D721Med (cell line): ENCODE measurements at places on chromosomes 7 and 10.

GRCh38 chr7:22826593-22826992 lies 3.9 kb upstream of the TOMM7 start:
- no peak for DNase-seq

DNA sequence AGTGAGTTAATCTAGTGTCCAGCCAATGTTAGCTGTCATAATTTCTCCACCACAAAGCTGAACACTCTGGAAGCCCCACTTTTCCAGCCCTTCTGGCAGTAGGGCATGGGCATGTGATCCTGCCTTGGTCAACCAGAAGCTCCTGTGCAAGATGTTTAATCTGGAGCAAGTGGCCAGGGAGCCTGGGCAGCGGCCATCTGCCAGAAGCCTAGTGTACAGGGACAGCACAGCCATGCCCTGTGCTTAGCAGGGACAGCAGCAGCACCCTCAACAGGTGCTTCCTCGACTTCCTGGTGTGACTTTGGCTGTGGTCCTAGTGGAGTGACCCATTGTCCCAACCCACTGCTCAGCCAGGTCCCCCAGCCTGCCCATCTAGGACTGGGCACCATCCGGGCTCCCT lies 10.3 kb downstream of the RBP3 start:
- DNase-seq = no peak

DNA sequence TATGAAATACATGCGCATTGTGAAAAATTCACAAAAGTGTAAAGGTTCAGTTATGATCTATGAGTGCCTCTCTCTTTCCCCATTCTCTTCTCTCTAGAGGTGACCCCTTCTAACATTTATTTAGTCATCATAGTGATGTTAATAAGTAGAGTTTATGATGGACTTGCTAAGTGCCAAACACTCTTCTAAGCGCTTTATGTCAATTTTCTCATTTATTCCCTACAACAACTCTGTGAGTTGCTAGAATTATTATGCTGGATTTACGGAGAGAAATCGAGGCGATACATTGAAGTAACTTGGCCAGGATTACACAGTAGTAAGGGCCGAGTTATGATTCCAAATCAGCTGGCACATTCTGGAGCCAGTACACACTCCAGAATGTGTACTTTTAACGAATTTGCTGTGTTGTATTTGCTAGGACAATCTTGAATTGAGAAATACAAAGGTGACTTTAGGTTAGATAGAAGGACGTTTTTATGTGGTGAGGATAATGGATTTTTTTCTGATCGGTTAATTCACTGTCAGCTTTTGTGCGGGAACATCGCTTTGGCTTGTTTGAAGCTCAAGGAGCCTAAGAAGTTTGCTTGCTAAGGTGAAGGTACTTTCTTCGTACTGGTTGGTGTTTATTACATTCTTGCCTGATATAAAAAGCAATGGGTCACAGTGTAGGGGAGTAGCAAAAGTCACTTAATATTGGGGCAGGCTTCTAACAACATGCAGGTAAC lies 1.4 kb downstream of the ATRNL1 start:
- no peak for DNase-seq

DNA sequence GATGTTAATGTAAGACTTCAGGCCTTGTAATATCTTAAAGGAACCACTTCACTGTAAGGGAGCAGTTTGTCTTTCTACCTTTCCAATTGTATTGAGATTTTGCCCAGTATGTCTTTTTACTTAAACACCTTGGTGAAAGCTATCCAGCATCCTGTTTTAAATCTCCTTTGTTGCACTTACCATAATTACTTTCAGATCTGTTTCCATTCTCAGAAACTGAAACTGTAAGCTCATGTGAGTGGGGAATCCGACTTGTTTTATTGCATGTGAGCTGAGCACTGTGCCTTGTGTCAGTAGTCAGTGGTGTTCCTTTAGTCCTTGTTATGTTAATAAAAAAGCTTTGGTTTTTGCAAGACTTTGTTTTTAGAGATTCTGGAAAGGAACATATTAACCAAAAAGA lies 42.2 kb downstream of the BMPR1A start:
- DNase-seq = no peak

DNA sequence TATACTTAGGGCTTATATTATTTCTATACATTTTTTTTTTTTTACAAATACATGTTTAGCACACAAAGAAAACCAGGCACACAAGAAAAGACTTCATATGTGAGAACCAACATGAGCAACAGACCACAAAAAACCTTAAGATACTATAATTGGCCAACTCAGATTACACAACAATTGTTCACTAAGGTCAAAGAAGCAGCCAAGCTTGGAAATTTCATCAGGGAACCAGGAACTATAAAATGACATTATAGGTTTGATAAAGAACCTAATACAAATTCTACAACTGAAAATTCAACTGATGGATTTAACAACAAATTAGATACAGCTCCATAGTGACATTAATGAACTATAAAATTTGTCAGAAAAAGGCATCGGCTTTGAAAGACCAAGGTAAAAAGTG lies 4.4 kb upstream of the LUC7L2 start:
- DNase-seq = no peak

DNA sequence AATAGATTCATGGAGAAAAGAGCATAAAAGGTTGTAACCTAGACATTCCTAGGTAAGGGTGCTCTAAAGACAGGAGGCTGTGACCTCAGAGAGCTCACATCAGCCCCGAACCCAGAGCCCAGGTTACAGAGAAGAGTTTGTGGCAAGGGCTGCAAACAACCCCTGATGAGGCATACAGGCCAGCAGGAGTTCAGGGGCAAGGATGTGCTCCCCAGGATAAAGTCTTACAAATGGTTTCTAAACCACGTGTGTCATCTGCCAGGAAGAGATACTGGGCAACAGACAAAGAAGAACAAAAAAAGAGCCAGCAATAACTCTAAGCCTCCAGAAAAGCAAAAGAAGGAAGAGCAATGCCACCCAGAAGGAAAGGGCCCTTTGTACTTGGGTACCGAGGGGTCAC lies 27.7 kb downstream of the NCAPG2 start:
- no peak for DNase-seq

- peak; percentile 36 for DNase-seq
Observed at GRCh38 chr10:93357680-93358079, 124.5 kb downstream of the MYOF start.

GRCh38 chr10:369684-370448 lies 234.6 kb downstream of the ZMYND11 start:
- no peak for DNase-seq

- no peak for DNase-seq
Observed at GRCh38 chr10:83990126-83990525, 149.2 kb upstream of the GHITM start.

GRCh38 chr7:31767686-31768358 lies 80.8 kb downstream of the PPP1R17 start:
- no peak for DNase-seq

DNA sequence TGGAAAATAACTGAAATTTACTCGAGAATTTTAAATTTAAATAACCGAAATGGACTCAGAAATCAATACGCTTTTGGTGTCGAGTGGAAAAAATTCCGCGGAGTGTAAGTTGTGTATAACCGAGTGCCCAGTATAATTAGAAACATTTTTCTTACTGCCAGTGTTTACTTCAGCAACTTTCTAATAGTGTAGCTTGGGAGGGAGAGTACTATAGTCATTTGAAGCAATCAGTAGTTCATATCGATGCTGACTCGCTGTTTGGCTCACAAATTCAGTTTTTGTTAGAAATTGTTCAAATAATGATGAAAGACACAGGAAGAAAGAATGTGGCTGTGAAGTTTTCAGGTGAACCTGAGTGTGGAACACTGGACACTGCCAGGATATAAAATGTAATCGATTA lies 658.6 kb upstream of the FOXK1 start:
- no peak for DNase-seq

GRCh38 chr10:128161031-128161430 lies 34.8 kb upstream of the MKI67 start:
- no peak for DNase-seq

- DNase-seq = no peak
Observed at GRCh38 chr10:133526957-133527588, at the start of gene CYP2E1. TSS of gene CYP2E1 (plus strand) at chr10:133527363. CDS start at chr10:133527396, 33 bp downstream.

DNA sequence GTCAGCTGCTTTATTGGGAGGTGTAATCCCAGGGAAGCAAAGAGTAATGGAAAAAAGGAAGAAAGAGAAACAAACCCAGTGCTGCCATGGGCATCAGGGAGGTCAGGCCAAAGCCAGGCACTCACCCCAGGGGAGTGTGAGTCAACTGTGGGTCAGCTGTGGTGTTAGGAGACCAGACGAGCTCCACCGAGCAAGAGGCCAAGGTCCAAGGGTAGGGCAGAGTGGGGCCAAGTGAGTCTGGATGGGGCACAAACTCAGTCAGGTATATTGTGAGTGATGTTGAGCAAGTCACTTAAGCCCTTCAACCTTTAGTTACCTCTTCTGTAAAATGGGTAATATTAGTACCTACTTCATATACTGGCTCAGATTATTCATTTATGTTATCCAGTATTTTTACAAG lies 30.4 kb upstream of the CDK13 start:
- no peak for DNase-seq

GRCh38 chr7:77837966-77838365 lies 39.4 kb downstream of the PHTF2 start:
- no peak for DNase-seq

DNA sequence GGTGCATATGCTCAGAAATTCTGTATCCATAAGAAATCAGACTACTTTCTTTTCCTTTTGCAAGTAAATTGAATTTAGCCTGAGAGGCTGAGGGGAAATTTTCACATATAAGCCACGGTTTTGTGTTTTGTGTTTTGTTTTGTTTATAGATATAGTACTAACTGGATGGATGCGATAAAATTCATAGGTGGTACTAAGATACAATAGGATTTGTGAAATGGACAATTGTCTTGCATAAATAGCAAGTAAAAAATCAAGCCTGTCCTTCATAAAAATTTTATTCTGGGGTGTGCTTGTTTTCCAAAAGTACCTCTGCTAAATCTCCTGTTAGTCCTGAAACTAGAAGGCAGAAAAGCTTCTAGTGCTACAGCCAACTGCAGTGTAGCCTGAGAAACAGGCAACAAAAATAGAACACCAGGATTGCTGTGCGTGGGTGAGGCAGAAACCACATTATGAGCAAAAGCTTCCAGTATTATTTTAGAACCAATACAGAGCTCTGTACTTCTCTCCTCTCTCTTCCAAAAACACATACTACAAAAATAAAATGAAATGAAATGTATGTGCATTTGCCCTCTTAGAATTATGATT lies 634 bp upstream of the HDAC9 start:
- DNase-seq = no peak

DNA sequence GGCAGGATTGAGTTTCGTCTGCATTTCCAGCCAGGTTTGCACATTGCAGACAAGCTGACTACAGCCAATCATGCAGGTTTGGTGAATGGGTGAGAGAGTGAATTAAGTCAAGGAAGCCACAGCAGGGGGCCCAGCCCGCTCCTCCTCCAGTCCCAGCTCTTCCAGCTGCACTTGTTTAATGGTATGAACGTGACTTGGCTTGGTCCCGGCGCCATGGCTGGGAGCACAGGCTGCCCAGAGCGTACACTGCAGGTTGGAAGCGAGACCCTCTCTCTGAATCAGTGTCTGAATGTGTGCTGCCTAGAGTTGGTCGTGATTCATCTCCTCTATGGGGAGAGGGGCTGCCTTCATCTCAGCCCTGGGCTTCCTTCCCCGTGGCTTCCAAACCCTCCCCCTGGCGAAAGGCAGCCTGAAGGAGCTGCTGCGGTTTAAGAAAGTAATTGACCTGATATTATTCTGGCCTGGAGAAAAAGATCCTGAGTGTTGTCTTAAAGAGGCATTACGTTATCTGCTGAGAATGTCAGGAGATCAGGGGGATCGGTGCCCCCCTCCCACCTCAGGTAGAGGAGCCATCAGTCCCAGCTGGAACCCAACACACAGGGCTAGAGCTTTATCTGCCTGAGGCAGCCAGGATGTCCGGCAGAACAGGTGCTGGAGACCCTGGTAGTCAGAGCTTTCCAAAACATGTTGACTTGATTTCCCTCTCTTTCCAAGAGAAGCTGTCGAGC lies 132.1 kb downstream of the COL26A1 start:
- DNase-seq = peak; percentile 3

DNA sequence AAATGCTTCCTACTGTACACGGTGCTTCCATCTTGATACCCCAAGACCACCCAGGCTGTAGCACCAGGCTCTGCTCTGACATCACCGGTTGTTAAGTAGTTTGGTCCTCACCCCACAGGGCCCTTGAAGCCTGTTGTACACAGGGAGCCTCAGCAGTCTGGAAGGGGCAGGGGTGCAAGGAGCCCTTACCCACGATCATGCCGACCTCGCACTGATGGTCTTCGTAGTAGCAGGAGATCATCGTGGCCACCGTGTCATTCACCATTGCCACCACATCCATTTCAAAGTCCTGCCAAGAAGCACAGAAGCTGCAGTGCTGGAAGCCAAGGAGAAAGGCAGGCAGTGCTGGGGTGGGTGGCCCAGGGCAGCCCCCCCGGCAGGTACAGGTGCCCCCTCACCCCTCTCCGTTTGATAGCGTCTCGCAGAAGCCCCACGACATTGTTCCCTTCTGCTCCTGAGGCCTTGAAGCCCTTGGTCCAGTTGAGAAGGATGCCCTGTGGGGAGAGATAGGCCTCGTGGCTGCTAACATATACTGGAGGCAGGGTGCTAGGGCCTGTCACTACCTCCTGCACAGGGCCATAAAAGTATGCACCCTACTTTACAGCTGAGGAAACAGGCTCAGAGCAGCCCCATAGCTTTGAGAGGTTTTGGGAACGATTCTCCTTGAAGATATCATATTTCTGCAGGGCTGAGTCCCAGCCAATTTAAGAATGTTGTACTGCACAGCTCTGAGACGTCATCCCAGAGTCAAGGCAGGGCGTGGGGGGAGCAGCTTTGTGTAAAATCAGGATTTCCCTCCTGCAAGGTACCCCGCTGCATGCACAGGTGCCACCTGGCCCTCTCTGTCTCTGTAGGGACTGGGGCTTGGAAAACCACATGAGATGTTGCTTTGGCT lies 8.7 kb upstream of the MYL7 start:
- no peak for DNase-seq

DNA sequence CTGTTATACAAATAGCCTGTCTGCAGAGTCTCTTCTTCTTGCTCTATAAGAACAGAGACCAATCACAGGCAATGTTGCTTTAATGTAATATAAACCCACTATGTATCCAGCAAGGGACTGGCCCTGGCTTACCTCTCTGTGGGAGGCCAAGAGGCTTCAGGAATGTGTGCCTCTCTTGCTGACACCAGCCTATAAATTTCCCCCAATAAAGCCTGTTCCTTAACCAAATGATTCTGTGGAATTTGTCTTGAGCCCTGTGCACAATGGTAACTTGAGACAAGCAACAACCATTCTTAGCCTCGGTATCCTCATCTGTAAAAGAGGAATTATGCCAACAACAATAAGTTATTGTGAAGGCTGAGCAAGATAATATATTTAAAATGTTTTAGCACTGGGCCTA lies 563.7 kb downstream of the GRM8 start:
- DNase-seq = no peak

DNA sequence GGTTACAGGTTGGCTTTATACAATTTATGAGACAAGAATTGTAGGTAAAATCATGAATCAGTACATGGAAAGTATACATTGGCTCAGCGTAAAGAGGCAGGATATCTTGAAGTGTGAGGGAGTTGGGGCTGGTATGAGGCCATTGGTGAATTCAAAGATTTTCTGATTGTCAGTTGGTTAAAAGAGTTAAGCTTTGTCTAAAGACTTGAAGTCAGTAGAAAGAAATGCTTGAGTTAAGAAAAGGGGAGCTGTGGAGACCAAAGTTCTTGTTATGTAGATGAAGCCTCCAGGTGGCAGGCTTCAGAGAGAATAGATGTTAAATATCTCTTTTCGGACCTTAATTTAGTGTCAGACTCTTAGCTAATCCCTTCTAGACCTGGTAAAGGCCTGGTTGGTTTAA lies 341.0 kb downstream of the GALNT17 start:
- no peak for DNase-seq
